M059J (cell line): ENCODE measurements at places on chromosomes 7 and 10. TPM values are rescaled to one million over a fixed set of nuclear protein-coding genes. Genes with fewer than 3 reads are reported as not detected.

- DNase-seq = no peak
Measured at GRCh38 chr10:43177595-43177994, 39.4 kb downstream of the CSGALNACT2 start.

DNA sequence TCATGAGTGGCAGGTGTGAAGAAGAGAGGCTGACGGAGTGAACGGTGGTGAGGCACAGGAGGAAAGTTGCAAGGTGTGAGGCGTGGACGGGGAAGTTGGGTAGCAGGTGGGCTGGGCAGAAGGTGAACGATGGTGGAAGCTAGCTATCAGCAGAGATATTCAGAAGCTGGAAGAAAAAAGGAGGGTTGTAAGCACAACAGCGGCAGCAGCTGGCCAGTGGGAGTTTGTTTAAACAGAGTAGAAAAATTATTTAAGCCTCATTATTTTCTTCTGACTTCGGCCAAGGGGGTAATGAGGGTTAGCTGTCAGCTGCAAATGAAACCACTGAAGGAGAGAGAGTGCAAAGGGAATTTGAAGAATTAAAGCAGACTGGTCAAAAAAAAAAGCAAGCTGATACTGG is 62.1 kb upstream of the PRKAR2B start:
- no peak for DNase-seq

DNA sequence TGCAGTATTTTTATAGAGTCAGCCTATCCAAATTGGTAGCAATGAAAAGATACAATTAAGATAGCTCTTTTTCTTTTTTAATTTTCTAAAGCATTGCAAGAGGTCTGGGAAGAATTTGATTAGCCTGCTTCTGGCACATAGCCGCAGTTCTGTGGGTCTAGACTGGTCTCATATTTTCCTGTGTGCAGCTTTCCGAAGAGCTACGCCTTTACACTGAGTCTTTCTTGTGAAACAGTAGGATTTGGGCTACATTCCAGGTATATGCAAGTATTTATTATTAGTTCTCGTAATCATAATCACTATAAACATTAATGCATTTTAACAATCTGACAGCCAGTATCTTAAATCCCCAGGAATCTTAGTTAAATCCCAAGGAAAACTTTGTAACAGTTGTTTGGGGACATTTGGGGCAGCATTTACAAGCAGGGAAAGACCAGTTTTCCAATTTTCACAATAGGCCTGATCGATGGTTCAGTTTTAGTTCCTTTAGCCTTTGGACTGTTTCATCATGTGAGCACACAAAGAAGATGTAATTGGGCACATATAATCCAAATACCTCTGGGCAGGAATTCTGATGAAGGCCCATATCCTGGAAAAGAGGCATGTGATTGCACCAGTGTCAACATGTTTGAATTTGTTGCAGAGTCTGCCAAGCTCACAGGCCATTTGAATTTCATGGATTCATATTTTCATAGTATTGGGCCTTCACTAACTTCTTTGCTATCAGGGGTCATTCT is 287.3 kb downstream of the INHBA start:
- no peak for DNase-seq

- DNase-seq = no peak
Measured at GRCh38 chr7:151821226-151821625, 55.7 kb downstream of the PRKAG2 start.

MEIG1 gene
- total RNA-seq = not detected in 2 replicates

CPA1 gene
- not detected in 2 replicates for total RNA-seq

CFAP46 gene
- not detected in 2 replicates for total RNA-seq

ZDHHC16 gene
- total RNA-seq = 63.3 and 67.8 TPM in 2 replicates
